IMR-90 (cell line): ENCODE measurements at places on chromosomes 16 and 17.

DNA sequence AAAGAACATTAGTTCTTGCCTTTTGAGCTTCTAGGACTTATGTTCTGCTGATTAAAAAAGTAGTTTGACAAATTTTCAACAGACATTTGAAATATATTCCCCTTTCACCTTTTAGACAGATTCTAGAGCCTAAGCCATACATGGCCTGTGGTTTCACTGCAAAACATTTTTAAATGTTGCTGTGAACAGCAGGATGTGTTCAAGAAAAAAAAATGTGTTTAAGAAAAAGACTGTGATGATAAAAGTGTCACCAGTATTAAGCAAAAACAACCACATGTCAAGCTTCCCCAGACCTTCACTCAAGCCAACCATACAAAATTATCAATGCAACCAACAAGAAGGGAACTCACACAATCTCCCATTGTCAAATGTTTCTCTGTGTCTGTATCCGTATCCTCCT is 103.5 kb downstream of the SYCE1L start:
- DNase-seq, result no peak

DNA sequence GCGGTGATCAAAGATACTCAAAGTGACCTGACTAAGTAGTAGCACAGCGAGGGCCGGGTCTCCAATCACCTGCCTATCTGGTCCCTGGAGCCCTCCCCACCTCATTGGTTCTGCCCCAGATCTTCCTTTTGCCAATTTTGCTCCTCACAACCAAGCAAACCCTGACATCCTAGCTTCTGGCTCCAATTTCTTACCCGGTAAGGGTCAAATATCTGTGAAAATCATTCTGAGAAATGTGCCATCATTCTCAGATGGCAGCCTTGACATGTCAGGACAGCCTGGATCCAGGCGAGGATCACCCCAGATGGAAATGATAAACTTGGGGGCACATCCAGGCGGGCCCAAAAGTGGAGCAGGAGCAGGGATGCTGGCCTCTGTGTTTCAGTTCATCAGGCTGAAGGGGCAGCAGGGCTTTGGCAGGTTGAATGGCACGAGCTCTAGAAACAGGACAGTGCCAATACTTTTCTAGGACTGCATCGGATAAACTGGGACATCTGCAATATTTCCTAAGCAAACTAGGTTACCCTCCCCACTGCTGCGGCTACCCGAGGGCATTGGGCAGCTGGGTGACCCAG is 83.9 kb downstream of the SHISA6 start:
- no peak for DNase-seq

GRCh38 chr17:61400066-61400716 is 548 bp downstream of the TBX2 start:
- peak; percentile 40 for DNase-seq

GRCh38 chr17:75542728-75543336 is 17.3 kb downstream of the LLGL2 start:
- DNase-seq, result no peak

DNA sequence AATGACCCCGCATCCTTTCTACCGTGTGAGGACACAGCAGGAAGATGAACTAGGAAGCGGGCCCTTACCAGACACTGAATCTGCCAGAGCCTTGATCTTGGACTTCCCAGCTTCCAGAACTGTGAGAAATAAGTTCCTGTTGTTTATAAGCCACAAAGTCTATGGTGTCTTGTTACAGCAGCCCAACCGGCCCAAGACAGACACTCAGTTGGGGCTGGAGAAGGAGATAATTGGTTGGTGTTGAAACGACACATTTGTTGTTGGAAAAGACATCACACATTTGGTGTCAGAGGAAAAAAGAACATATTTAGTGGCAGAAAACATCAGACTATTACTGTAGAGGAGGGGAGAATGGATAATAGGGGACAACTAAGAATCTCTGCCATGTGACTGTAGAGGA is 122.3 kb upstream of the SEC14L1 start:
- no peak for DNase-seq

DNA sequence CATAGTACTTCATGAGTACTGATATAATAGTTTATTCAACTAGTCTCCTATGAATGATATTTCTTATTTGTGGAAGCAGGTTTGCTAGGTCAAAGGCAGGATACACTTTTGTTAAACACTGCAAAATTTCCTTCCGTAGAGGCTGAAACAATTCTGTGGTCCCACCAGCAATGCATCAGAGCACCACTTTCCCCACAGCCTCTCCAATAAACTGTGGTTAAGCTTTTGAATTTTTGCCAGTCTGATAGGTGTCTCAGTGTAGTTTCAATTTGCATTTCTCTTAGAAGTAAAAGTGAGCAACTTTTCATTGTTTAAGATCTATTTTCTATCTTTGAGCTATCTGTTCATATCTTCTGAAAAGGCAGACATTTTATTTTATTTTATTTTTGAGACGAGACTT is 36.4 kb upstream of the CORO6 start:
- DNase-seq, result no peak

DNA sequence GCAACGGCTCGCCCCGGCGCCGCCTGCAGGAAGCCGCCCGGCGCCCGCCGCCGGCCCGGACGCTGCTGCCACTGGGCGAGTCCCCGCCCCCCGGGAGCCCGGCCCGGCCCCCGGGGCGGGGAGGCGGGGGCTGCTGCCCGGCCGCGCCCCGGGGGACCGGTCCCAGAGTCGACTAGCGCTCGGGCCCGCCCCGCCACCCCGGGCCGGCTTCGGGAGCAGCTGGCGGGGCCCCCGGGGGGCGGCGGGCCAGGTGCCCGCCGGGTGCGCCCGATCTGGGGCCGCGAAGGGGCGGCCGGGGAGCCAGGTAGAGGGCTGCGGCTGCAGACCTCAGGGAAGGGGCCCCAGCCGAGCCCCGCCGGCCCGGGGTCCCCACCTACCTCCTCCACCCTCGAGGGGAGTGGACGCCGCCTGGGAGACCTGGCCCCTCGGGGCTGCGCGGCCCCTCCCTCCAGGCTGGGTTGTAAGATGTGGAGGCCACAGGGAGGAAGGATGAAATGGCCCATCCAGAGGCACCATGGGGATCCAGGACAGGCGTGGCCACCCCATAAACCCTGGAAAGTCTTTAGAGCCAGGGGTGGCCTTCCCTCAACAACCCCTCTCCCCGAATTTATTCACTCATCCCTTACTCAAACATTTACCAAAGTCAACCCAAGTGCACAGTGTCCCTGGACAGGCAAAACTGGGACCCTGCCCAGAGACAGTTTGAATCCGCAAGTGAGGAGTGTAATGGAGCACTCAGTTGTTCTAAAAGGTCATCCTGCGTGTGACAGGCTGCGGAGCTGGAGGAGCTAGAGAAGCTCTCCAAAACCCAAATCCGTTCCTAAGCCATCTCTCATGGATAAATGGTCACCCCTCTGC is at the start of gene CDYL2:
Gene CDYL2, minus strand, starts transcription at position 73 of the 858 bp plus-strand sequence. CDS start 425 bp downstream, outside the sequence.
- peak; percentile 2 for DNase-seq
